ENCODE measurements at places on chromosomes 2 and 18.

GRCh38 chr2:98350411-98350810, 4.2 kb downstream of the CNGA3 start:
- DNase-seq, result no peak

GRCh38 chr2:123717636-123718334, 307.3 kb upstream of the CNTNAP5 start:
- DNase-seq, result no peak

- no peak for DNase-seq
Measured at GRCh38 chr2:148538375-148538774, 106.2 kb upstream of the EPC2 start.

- no peak for DNase-seq
Measured at GRCh38 chr2:19262150-19262549, 96.3 kb downstream of the OSR1 start.

DNA sequence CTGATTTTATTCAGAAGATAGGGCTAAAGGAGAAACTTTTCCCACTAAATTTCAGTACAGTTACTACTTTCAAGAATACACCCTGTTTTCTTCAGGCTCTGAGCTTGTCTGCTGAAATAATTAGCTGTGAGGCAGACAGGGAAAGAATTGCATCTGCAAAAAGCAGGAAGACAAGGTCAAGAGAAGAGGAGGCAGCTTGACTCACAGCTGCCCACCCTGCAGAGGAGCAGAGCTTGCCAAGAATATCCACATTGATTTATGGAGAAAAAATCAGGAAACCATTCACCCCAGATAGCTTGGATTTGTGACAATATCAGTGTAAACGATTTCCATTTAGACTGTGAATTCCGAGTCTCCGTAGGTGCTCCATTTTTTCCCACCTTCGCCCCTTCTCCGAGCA, 49.0 kb downstream of the ACTR2 start:
- DNase-seq, result no peak

GRCh38 chr18:46891742-46892214, 25.5 kb downstream of the PIAS2 start:
- peak; percentile 49 for DNase-seq

DNA sequence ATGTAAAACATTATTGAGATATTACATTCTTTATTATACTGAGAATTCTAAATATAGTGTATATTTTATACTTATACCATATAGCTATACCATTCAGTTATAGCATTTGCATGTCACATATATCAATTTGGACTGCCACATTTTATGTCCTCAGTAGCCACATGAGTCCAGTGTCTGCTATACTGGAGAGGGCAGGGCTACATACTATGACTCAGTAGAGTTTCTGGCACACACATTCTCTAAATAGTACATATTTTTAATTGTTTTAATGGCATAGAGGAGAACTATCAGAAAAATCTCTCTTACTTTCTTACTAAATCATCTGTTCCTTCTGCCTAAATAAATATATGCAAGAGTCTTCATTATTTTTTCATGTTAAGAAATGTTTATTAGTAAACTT, 55.4 kb upstream of the COL5A2 start:
- DNase-seq, result no peak

- peak; percentile 34 for DNase-seq
Measured at GRCh38 chr2:126635281-126635680, 20.7 kb upstream of the GYPC start.

- DNase-seq, result no peak
Measured at GRCh38 chr18:48956356-48956755, 5.6 kb upstream of the SMAD7 start.

DNA sequence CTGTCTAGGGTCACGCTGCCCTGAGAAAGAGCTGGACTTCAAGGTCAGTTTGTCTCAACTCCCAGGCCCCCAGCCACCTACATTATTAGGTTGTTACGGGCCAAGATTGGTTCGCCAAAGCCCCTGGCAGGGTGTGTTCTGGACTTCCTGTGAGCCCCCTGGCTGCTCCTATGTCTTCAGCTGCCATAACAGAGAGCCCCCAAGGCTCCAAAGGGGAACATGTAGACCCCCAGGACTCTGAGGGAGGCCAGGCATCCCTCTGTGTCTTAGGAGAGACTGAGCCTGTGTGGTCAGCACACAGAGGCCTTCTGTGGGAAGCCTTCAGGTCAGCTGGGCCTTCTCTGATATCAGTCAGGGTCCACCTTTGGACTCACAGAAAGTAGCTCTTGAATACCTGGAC, 58.3 kb downstream of the INHBB start:
- DNase-seq, result no peak

DNA sequence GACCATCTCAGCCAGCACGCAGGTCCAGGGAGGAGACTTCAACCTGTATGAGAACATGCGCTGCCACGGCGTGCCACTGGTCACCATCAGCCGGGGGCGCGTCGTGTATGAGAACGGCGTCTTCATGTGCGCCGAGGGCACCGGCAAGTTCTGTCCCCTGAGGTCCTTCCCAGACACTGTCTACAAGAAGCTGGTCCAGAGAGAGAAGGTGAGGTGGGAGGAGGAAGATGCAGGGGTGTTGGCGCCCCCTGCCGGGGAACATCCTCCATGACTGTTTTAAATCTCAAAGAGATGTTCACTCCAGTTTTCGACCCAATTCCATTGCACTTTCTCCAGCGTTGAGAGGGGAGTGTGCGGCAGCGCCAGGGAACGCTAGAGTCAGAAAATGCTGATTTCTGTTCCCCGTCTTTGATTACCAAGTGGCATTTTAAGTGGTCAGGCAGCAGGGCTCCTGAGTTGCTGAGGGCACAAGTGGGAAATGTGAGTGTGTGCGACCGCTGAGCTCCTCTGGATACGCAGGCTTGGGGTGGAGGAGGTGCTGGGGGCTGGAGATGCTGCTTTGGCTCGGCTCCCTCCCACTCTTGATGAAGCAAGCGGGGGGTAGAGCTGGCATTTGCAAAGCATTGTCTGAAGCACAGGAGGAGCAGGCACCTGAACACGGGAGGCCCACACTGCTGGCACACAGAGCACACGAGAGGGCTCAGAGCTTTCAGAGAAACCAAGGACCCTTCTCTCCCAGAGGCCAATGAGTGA, 27.7 kb upstream of the MAPRE3 start:
- peak; percentile 77 for DNase-seq

GRCh38 chr2:17805717-17806363, 10.4 kb upstream of the MSGN1 start:
- no peak for DNase-seq

DNA sequence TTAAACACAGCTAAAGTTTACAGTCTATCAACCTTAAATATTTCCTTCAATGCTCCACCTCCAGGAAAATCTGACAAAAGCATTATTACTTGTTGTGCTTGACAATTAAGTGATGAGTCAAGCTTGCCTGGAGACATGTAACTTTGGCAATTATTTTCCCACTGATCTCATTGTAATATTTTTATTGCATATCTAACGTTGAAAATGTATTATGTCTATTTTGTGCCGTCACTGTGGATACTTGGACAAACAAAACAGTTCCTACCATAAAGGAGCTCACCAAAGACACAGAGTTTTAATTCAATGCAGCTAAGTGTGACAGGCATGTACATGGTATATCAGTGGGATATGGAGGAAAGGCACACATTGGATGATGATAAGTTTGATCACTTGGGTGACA, 24.7 kb downstream of the RNF103 start:
- no peak for DNase-seq

DNA sequence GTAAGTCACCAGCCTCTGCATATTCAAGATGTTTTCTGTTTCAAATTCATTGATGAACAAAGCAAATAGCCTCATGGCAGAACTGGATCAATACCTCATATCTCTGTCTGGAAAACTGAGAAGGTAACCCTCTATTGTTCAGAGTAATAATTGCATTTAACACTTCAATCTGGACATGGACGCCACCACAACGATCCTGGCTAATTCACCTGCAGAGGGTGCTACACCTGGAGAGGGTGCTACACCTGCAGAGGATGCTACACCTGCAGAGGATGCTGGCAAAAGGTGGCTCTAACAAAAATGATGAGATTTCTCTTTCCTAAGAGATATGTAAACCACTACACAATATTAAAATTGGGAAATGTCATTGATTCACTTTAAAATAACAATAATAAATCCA, 183.1 kb upstream of the HNRNPA3 start:
- DNase-seq, result no peak

- no peak for DNase-seq
Measured at GRCh38 chr2:46170026-46170425, 127.2 kb upstream of the EPAS1 start.

- no peak for DNase-seq
Measured at GRCh38 chr2:223529696-223530095, 72.5 kb downstream of the SCG2 start.

GRCh38 chr2:30981510-30981909, 156.7 kb downstream of the GALNT14 start:
- no peak for DNase-seq

GRCh38 chr2:239372835-239373234, 28.0 kb downstream of the HDAC4 start:
- DNase-seq, result no peak

DNA sequence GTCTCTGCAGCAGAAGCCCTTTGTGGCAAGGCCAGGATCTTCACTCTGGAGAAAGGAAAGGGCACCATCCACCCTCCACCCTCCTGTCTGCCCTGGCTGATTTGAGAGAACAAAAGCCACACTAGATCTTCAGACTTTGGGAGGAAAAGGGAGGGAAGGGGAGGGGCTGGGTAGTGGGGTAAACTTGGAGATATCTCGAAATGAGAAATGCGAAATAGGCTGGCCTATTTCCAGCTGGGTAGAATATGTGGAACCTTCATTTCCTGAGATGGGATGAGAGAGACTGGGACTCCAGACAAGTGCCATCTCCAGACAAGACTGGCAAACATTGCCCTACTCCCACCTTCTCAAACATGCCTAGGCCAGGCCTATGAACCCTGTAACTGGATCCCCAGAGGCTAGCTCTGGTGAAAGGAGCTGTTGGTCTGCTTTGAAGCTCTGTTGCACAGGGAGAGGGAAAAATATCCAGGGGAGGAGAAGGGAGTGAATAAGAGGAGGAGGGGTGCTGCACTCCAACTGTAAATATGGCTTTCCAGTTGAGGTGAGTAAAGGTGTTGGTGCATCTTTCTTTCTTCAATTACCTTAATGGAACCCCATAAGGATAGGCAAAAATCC, 1.7 kb downstream of the HOXD12 start:
- DNase-seq, result no peak

DNA sequence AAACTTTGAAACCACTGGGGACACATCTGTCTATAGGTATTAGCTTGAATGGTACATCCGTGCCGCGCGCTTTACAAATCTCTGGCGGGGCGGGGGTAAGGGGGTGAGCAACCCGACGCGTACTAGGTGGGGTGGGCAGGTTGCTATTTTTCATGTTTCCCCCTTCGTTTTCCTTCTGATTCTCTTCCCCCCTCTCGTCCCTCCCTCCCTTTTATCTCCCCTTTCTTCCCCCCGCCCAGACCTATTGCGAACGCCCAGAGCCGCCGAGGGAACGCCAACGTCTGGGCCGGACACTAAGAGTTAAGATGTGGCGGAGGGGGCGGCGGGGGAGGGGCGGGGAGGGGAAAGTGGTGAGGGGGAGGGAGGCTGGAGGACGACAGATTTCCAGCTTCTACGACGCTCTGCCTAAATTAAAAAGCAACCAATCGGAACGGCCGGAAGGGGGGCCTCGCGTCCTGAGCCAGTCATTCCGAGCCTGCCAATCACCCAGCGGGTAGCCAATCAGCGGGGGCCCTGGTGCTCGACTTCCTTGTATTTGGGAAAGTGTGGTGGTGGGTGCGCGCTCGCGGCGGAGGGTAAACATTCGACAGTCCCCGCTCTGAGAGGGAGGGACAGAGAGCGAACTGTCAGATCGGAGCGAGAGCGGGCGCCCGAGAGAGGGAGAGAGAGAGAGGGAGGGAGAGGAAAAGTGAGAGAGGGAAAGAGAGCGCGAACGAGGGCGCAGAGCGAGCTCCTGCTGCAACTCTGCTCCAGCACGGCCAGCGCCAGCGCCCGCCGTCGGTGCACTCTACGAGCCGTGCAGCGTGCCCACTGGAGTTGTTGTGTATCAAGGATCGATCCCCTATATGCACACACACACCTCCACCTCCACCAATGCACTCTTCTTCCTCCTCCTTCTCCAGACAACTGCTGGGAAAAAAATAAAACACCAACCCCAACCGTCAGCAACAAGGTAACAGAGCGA, at the start of gene POU3F3:
TSS of gene POU3F3 (plus strand) at position 582 of the 964 bp plus-strand sequence. CDS start 1,396 bp downstream, outside the sequence.
- DNase-seq, result no peak

DNA sequence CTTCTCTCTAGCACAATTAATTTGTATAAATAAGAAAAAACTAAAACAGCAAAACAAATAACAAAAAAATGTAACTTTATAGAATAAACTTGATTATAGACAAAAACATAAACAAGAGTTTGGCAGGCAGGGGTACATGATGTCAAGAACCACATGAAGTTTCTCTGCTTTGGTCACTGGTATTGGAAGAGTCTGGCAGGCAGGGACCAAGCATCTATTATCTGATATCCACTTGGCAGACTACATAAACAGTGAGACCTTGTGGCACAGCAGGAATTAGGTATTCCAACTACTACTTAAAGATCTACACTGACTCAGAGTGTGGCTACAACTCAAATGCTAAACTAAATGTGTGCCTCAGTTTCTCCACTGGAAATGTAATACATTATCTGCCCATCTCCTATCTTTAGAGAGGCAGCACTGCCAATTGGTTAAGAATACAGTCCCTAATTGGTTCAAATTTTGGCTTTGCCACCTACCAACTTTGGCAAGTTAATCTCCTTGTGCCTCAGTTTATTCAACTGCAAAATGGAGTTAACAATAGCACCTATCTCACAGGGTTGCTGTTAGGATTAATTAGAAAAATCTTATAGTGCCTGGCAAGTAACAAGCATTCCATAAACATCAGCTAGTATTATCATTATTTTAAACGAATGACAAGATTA, 2.7 kb downstream of the MAP4K3 start:
- no peak for DNase-seq

DNA sequence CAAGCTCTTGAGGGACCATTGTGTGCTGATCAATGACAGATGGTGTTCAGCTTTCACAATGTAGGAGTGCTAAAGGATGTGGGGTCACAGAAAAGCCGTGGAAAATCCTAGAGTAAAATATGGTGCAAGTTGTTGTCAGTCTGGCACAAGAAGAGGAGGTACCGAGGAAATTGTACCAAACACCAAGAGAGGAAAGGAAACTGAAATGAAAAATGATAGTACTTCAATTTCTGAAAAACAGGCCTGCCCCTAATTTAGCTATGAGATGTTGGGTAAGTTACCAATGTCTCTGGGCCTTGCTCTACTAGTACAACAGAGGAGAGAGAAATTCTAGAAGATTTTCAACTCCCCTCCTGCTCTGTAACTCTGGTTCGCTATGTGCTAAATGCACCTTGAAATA, 78.8 kb upstream of the PELI1 start:
- DNase-seq, result no peak

DNA sequence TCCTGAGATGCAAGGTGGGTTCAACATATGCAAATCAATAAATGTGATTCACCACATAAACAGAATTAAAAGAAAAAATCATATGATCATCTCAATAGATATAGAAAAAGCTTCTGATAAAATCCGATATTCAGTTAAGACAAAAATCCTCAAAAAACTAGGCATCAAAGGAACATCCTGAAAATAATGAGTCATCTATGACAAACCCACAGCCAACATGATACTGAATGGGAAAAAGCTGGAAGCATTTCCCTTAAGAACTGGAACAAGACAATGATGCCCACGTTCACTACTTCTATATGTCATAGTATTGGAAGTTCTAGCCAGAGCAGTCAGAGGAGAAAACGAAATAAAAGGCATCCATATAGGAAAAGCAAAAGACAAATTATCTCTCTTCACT, 80.4 kb downstream of the MYO3B start:
- no peak for DNase-seq
